ENCODE measurements at places on chromosomes 13 and 19. TPM values are rescaled to one million over a fixed set of nuclear protein-coding genes. Genes with fewer than 3 reads are reported as not detected.

- DNase-seq, result no peak
These were observed 1.9 kb downstream of the GPR18 start for GRCh38 chr13:99256283-99256682.

DNA sequence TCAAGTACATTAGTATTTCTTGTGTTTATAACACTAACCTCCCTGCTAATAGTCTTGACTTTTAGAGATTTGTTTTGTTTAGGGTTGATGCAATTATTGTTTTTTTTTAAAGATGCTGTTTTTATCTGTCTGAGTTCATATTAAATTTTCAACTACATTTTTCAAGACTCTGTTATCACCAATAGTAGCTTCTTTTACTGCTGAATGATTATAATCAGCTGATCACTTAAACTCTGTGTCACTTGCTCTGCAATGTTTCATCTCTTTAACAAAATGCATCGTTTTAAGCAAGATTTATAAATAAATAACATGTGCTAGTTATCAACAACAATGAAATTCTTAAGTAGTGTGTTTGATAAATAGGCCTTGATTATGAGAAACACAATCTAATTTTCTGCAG, 920.9 kb upstream of the PCDH20 start:
- DNase-seq, result no peak

GRCh38 chr13:39952249-39953233, 297.1 kb downstream of the COG6 start:
- peak; percentile 82 for DNase-seq

DNA sequence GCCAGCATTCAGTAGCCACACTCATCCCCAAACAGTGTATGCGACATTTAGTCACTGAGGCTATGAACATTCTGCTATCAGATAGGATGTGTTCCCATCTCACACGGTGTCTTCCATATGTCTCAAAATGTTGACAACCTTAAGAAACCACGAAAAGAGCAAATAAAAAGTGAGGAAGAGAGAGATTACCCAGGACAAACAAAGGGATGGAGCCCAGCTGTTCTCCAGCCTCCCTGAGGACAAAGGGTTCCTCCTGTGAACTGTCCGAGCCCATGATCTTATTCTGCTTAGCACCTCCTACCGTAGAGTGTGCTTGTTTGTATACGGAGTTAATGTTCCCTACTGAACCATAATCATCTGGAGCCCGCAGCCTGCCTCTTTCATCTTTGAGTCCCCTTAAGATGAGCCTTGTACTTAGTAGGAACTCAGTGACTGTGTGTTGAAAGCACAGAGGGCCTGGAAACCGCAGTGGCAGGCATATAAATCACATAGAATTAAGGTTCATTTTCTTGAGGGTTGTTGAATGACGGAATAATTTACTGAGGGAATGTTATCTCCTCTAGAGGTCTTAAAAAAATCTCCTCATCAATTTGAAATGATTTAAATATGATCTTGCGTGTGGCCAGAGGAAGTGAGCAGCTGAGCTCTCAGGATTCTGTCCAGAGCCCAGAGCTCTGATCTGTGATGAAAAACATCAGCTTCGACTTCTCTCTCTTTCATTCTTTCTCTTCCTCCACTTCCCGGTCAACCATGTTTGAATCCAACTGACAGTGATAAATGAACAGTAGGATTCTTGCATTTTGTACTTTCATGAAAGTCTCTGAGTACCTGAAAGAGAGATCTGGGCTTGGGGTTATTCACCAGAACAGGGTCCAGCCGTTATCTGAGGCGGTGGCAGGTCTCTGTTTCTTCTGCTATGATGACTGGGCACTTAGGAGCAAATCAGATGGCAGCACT, 200.5 kb downstream of the KLF5 start:
- DNase-seq, result no peak

DNA sequence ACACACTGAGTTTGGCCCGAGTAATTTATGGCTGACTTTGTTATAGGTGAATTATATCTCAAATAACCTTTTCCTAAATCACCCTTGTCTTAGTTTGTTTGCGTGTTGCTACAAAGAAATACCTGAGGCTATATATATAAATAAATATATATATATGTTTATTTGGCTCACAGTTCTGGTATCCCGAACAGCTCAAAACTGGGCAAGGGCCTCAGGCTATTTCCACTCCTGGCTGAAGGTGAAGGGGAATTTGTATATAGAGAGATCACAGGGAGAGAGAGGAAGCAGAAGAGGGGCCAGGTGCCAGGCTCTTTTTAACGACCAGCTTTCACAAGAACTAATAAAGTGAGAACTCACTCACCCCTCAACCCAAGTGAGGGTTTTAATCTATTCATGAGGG, 159.9 kb upstream of the STARD13 start:
- no peak for DNase-seq

GRCh38 chr13:51643105-51643881, 59.0 kb downstream of the WDFY2 start:
- DNase-seq, result peak; percentile 92

DNA sequence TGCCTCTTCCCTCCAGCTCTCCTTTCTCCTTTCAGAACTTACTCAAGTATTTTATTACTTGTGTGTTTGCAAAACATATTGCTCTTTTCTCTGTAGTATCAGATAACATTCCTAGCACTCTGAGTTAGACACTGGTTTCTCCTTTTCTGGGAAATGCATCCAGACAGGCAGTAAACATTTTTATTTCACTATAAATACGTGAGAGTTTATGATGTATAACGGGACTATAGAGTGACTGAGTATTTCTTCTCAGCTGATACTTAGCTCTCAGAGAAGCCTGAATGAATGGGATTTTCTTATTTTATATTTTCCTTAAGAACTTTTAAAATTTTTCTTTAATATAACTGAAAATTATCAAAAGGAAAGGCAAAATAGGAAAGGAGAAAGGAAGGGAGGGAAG, 211.2 kb upstream of the EDNRB start:
- no peak for DNase-seq

GRCh38 chr13:43963726-43964125, 84.0 kb downstream of the LACC1 start:
- peak; percentile 8 for DNase-seq

- DNase-seq, result peak; percentile 65
These were observed 4.2 kb upstream of the LRRC25 start for GRCh38 chr19:18401580-18402112.

- no peak for DNase-seq
These were observed 33.1 kb upstream of the ZNF331 start for GRCh38 chr19:53504885-53505284.

- DNase-seq, result peak; percentile 8
These were observed 472.1 kb downstream of the DIAPH3 start for GRCh38 chr13:59691501-59692066.

GRCh38 chr19:16561382-16561781, 10.8 kb downstream of the SLC35E1 start:
- no peak for DNase-seq

DNA sequence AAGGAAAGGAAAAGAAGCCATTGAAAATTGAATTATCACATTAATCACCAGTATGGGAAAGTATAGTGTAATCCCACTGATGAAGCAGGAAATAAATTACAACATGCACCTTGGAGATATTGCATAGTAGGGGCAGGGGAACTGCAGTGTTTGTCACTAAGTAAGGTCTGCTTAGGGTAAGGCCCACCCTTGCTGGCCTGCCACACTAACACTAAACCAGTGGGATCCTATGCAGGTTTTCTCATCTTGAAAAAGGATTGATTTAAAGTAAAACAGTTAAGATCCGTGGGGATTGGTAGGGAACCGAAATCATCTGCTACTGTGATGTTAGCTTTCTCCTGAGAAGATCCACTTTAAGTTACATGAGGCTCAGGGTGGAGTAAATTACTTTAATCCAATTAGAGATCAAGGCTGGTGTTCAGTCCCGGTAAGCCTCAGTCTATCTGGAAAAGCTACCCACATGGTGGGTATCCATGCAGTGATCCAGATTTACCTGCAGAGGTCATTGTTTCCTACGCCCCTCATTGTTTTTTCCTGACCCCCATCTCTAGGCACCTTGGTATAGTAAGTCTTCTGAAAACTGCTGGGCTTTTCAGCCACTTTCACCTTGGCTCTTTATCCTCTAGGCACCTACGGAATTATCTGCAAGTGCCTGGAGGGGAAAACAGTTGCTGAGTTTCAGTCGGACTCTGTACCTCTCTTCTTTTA, 1014.9 kb upstream of the ATXN8OS start:
- DNase-seq, result no peak

GRCh38 chr19:54551293-54551692, 22.3 kb upstream of the LILRA2 start:
- DNase-seq, result no peak

DNA sequence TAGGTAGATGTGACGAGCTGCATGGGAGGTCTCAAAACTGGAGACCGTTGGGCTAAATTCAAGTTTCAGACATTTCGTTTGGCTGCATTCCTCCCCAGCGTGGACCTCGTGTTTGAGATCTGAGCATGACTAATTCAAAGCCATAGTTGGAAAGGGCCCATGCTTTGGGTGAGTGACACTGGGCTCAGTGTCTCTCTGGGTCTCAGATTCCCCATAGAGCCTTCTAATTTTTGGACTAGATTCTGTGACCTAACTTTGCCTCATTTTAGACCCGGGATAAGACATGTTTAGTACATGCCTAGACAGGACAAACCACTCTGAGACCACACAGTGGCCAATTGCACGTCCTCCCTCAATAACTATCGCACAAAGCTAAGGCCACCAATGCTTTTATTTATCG, 16.6 kb downstream of the CKM start:
- peak; percentile 25 for DNase-seq

GRCh38 chr13:114212158-114212495, 22.6 kb upstream of the CDC16 start:
- DNase-seq, result peak; percentile 61

DNA sequence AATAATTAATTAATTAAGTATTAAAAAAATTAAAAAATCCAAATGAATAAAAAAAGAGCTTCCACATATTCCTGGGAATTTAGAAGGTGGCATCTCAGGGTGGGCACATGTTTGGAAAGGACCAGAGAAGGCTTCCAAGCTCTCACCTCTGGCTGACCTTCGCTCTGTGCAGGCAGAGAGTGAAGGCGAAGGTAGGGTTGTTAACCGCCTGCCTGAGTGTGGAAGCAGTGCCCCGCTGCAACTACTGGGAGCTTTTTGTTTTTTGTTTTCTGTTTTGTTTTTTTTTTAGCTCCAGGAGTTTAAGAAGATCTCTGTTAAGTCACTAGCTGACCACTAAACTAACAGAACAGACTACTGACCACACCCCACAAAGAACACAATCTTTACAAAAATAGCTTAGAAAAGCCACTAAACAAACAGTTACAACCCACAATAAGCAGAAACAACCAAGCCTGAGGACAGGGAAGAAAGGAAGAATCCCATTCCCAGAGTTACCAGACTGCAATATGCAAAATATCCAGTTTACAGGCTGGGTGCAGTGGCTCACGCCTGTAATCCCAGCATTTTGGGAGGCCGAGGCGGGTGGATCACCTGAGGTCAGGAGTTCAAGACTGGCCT, 11.4 kb downstream of the ZNF541 start:
- DNase-seq, result peak; percentile 12

- peak; percentile 5 for DNase-seq
These were observed 30.0 kb downstream of the VAV1 start for GRCh38 chr19:6802336-6803035.

- no peak for DNase-seq
These were observed 23.5 kb downstream of the DZIP1 start for GRCh38 chr13:95620825-95621498.

DNA sequence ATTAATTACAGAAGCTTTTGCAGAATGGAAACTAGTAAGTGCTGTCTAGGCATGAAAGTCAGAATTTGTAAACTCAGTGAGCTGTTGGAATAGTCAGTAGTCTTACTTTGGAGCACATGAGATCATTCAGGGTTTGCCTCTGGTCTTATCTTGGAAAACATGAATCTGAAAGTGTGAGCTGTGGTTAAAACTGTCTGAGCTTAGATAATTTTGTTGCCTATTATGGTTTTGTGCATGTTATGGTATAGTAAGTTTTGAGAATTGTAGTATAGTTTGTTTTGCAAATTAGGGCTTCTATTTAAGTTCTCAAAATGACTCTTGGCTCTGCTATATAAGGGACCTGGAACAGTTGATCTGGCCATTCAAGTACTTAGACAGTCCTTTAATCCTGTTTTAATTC, 53.7 kb upstream of the TRPC4 start:
- DNase-seq, result no peak

DNA sequence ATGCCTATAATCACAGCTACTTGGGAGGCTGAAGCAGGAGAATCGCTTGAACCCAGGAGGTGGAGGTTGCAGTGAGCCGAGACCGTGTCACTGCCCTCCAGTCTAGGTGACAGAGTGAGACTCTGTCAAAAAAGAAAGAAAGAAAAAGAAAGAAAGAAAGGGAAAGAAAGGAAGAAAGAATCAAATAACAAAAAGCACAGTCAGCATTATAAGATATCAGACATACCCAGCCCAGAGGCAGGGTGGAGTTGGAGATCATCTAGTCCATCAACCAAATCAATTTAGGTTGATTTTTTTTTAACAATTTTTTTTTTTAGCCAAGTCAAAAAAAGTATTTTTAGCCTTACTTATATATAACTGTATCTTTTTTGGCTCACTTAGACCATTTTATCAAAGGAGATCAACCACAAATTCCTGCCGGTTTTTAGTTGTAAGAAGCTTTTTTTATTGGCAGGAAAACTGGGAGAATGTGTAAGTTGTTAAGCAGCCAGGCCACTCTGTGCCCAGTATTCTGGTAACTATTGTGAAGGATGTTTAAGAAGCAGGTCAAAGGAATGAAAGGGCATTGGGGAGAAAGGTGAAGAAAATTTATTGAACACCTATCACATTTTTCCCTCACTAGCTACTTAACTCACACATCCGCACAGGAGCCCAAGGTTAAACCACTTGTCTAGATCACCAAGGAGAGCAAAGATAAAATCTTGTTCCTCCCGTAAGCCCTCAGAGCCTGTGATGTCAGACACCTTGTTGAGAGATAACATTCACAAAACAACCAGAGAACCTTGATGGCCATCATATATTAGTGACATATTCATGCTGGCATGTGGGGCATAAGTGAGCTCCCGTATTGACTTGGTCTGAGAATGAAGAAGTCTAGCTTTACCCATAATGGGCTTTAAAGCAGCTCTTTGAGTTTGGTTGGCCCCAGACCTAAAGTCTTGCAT, 91.8 kb downstream of the COL4A2 start:
- DNase-seq, result peak; percentile 79

DNA sequence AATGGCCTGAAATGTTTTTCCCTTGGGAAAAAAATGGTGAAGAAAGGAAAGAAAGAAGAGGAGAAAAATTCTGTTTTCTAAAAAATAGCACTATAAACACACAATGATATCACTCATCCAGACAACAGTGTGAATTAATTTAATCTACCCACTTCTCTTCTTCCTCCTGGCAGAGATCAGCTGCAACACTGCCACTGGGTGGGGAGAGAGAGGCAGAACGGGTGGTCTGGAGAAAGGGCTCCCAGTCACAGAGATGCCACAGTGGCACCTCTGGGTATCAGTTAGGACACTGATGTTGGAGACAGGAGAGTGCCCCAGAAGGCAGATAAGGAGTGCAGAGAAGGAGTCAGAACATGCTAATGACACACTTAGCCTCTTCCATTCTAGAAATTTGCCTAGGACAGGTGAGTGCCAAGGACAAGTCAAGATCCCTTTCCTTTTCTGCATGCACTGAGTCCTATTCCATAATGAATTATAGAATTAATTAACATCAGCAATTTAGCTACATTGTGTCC, 168.6 kb downstream of the SUCLA2 start:
- no peak for DNase-seq

Gene SRRM5
- 0.05 TPM for total RNA-seq

Gene SAFB
- 10.3 TPM for total RNA-seq

Gene CCDC124
- 36.8 TPM for total RNA-seq

Gene XRCC1
- total RNA-seq, result 57.1 TPM

Gene METTL21C
- total RNA-seq, result not detected

Gene SHISA7
- not detected for total RNA-seq

Gene CEACAM8
- total RNA-seq, result not detected

Gene ZNF555
- total RNA-seq, result 8.7 TPM

Gene CACNA1A
- 3.2 TPM for total RNA-seq

Gene APC2
- total RNA-seq, result 0.49 TPM
